ENCODE measurements at places on chromosomes 16 and 17.
A peak's percentile ranks its signal among the peaks of the same experiment; 100 is the strongest.

DNA sequence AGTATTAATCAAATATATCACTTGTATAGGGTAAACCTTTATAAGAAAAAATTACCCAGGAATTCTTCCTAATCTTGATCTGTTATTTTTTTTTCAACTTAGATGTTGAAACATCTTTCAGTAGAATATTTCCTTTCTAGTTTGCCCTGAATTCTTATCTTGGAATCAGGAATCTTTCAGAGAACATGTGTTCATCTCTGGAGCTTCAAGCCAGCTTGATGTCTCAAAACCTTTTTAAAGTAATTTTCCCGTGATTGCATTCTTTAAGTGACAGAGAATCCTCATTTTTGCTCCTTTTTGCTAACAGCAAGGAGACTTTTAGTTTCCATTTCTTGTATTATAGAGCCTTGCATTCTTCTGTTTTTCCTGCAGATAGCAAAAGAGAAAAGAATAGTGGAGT, 90.8 kb downstream of the ELAC2 start:
- DNase-seq: no peak

DNA sequence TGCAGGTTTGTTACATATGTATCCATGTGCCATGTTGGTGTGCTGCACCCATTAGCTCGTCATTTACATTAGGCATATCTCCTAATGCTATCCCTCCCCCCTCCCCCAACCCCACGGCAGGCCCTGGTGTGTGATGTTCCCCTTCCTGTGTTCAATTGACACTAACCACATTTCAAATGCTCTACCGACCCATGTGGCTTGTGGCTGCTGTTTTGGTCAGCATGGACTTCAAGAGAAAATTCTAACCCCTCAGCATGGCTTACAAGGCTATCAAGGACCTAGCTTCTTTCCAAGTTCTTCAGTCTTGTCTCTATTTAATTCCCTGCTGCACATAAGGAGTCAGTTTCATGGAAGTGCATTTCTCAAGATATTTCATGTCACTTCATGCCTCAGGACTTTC, 52.9 kb downstream of the MMD start:
- no peak for DNase-seq

DNA sequence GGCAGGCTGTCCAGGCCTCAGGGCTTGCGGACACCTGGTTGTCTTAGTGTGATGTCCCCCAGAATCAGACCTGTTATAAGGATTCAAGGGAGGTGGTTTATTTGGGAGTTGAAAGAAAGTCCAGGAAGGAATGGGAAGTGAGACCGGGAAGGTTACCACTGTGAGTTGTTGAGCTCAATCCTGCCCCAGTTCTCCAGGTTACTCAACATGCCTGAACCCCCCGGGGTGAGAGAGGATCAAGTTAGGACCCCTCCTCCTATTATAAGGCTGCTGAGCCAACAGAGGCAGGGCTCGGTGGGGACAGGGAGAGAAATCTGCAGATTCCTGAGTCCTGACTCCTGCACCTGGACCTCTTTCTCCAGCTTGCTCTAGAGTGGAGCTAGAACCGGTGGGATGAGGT, 86.4 kb downstream of the MRM1 start:
- DNase-seq: no peak

- no peak for DNase-seq
Measured at GRCh38 chr17:49521088-49521450, 26.0 kb downstream of the NGFR start.

DNA sequence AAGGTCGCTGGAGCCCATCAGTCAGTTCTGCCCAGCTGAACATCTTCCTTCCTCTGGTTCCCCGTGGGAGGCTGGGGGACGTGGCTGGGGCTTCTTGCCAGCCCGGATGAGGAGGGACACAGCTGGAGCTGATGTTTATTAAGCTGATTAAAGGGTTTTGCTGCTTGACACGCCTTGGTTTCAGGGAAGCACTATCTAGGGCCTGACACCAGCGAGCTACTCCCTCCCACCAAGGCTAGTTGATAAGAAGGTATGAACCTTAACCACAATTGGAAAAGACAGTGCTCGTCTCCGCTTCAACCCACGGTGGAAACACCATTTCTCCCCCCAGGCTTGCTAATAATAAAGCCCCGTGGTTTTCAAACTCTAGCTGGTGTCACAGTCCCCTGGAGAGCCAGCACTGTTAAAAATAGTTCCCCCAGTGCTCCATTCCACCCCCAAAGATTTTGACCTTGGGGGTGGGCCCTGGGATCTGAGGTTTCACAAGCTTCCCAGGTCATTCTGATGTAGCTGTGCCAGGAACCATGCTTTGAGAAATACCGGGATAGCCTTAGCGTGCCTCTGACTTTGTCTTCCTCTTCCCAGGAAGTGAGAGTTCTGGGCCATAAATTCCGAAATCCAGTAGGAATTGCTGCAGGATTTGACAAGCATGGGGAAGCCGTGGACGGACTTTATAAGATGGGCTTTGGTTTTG, 5.5 kb downstream of the DHODH start:
- peak; percentile 89 for DNase-seq

- no peak for DNase-seq
Measured at GRCh38 chr17:9169116-9169515, 147.8 kb downstream of the NTN1 start.

- no peak for DNase-seq
Measured at GRCh38 chr17:49024523-49024922, 27.3 kb downstream of the IGF2BP1 start.

- no peak for DNase-seq
Measured at GRCh38 chr17:78449983-78450595, 71.6 kb downstream of the PGS1 start.

GRCh38 chr17:47265983-47266541, 12.4 kb downstream of the ITGB3 start:
- no peak for DNase-seq

GRCh38 chr17:12964840-12965239, 53.0 kb downstream of the ELAC2 start:
- no peak for DNase-seq

DNA sequence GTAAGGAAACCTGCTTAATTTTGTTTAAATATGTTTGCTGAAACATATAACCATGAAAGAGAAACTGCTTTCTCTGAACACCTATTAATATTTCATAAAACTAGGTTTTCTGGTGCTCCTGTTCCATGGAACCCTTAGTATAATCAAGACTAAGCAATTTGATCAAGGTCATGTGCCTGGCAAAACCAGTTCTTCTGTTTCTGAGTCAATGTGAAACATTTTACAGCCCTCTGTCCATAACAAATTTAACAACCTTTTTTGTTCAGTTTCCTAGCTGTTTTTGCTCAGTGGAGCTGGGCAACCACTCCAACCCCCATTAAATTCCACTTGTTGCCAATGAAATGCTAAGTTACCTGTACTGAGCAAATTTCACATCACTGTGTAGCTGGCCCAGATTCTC, 344.0 kb downstream of the CA10 start:
- no peak for DNase-seq

GRCh38 chr17:67602974-67603373, 114.8 kb upstream of the NOL11 start:
- DNase-seq: peak; percentile 8

GRCh38 chr16:72137380-72138063, 34.4 kb downstream of the PMFBP1 start:
- no peak for DNase-seq

- no peak for DNase-seq
Measured at GRCh38 chr16:85757341-85757822, 6.5 kb upstream of the C16orf74 start.

DNA sequence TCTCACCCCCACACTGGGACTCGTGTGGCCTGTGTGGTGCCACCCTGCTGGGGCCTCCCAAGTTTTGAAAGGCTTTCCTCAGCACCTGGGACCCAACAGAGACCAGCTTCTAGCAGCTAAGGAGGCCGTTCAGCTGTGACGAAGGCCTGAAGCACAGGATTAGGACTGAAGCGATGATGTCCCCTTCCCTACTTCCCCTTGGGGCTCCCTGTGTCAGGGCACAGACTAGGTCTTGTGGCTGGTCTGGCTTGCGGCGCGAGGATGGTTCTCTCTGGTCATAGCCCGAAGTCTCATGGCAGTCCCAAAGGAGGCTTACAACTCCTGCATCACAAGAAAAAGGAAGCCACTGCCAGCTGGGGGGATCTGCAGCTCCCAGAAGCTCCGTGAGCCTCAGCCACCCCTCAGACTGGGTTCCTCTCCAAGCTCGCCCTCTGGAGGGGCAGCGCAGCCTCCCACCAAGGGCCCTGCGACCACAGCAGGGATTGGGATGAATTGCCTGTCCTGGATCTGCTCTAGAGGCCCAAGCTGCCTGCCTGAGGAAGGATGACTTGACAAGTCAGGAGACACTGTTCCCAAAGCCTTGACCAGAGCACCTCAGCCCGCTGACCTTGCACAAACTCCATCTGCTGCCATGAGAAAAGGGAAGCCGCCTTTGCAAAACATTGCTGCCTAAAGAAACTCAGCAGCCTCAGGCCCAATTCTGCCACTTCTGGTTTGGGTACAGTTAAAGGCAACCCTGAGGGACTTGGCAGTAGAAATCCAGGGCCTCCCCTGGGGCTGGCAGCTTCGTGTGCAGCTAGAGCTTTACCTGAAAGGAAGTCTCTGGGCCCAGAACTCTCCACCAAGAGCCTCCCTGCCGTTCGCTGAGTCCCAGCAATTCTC, 27.4 kb downstream of the STH start:
- no peak for DNase-seq

DNA sequence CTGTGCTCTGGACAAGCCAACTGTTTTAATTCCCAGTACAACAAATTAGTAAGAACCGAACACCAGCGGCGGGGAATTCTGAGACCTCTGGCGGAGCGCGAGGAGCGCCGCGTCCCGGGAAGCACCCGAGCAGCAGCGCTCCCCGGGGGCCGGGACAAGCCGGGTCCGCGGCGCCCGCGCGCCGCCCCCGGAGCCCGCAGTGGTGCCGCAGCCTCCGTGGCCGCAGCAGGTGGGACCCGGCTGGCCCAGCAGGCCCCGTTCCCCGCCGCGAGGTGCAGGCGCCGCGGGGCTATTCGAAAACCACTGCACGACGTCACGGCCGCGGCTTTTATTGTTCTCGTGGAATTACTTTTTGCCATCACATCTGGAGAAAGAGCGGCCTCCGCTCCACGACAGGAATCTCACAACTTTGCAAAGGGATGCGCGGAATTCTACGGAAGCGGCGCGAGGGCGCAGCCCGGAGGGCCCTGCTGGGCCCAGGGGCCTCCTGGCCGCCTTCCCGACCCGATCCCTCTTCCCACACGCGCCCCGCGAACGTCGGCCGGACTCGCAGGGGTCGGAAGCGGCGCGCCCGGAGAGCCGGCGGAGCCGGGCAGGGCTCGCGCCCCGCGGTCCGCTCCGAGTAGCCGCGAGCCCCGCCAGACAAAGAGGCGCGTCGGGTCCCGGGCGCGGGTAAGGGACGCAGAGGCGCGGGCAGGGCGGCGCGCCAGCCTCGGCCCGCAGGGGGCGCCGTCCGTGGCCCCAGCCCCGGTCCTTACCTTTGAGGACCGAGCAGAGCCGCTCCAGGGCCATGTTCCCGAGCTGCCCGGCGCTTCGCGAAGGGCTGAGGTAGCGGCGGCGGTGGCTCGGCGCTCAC, 696 bp downstream of the NETO2 start:
- peak; percentile 41 for DNase-seq

DNA sequence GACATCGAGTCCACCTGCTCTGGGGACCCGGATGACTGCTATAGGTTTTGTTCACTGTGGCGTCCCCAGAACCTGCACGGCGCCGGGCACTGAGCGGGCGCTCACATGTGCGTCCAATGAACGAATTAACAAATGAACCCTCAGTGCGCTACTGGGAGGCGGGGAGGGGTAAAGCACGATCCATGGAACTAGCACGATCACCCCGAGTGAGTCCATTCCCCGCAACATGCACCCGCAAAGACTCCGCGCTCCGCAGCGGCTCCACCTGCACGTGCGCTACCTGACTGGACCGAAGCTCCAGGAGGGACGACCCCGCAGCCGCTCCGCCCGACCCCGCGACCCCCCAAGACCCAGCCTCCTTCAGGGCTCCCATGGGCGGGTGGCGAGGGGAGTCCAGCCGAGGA, 491 bp downstream of the TRAP1 start:
- DNase-seq: no peak

- DNase-seq: no peak
Measured at GRCh38 chr16:81655469-81656162, 123.5 kb upstream of the PLCG2 start.

DNA sequence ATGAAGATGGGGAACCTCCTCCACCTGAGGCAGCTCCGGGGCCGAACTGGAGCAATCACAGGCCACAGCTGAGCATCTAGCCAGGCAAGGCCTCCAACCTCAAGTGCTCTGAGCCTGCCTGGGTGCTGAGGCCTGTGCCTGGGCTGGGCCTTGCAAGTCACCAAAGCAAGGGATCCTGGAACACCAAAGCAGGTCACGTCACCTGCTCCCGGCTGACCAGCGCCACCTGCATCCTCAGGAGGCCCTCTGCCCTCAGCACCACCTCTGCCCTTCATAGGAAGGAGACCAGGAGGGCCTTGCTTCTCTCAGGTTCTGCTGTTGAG, 68.0 kb downstream of the SMPD3 start:
- DNase-seq: no peak

GRCh38 chr16:61842666-61843065, 193.6 kb downstream of the CDH8 start:
- DNase-seq: no peak

GRCh38 chr17:58330997-58331814, 2.6 kb upstream of the TSPOAP1 start:
- DNase-seq: no peak

GRCh38 chr16:27394516-27394915, 7.5 kb upstream of the IL21R start:
- no peak for DNase-seq

- DNase-seq: no peak
Measured at GRCh38 chr16:30983289-30983889, 1.6 kb upstream of the HSD3B7 start.

DNA sequence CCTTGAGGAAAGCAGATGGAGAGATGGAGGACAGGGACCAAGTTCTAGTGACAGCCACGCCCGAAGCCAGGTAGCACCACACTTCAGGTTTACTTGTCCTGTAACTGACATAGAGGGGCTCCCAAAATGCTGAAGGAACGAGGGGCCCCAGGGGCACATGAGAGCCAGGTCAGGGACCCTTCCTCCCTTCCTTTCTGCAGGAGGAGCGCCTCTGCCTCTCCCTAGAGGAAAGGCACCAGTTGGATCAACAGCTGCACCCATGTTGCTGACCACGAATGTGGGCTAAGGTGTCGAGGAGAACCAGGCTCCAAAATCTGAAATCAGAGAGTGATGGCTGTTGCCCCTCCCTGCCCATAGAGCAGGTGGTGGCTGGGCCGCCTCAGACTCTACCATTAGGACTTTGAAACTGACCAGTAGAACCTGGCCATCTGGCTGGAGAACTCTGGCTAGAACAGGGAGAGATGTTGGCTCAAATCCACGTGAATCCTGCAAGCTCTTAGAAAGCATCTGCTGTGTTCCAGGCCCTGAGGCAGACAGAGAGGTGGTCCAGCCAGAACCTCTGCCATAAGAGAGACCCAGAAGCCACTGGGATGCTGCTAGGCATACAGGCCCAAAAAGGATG, 218.8 kb downstream of the KATNIP start:
- no peak for DNase-seq

GRCh38 chr17:5355421-5356129, 63.9 kb downstream of the NUP88 start:
- DNase-seq: no peak

- no peak for DNase-seq
Measured at GRCh38 chr16:87471278-87472141, 21.3 kb downstream of the ZCCHC14 start.

- no peak for DNase-seq
Measured at GRCh38 chr16:983044-984030, 1.8 kb downstream of the SOX8 start.

GRCh38 chr17:63247706-63248105, 198.4 kb downstream of the CYB561 start:
- no peak for DNase-seq

GRCh38 chr16:47507701-47508100, 46.6 kb downstream of the PHKB start:
- no peak for DNase-seq

All from NCI-H226 (cell line).